T-helper 2 cell (primary cell): ENCODE measurements at places on chromosomes 12 and 14.

GRCh38 chr12:43285159-43285598 is 266.8 kb downstream of the ADAMTS20 start:
- no peak for DNase-seq

DNA sequence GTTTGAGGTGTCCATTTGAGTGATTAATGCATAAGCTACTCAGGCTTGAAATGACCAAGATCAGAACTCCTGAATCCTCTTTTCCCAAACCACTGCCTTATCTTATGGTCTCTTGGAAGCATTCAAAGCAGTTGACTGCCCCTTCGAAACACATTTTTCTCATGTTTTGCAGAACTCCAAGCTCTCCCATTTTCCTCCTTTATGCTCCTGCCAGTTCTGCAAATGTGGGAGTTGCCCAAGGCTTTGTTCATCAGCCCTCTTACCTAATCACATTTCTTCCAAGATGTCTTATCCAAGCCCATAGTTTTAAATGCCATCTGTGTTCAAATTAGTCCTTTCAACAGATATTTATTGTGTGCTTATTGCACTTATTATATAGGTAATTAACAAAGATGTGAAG is 1.8 kb upstream of the DNAAF2 start:
- no peak for DNase-seq

DNA sequence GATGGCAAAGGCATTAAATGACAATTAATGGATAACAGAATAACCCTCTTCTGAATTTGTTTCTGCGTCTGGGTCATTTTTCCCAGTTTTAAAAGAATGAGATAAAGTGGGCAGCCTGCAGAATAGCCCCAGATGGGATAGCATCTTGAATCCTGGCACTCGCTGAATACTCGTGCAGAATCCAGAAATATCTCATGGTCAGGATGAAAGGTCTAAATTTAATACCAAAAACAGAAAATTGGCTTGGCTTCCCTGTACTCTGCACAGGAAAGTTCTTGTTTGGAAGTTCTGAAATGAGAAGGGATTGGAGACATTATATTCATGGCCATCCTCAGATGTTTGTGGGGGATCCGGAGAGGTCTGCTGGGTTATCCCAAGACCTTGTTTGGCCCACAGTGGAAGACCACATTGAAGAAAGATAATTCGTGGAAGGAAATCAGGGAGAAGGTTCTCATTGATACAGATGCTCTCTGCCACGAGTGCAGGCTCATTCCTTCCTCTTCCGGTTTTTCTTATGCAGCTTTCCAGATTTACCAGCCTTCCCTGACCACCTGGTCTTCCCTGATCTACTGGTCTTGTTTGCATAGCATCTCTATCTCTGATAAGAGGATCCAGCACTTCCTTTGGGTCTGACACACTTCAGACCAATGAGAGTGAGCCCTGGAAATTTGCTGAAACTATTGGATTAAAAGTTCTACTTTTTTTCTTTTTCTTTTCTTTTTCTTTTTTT is 6.0 kb upstream of the IFT81 start:
- DNase-seq: no peak

- DNase-seq: no peak
Measured at GRCh38 chr12:109510196-109510595, 32.8 kb downstream of the UBE3B start.

GRCh38 chr12:132084621-132085290 is 59.4 kb downstream of the DDX51 start:
- DNase-seq: peak; percentile 64
